Eye (tissue), 1 donor: ENCODE measurements at places on chromosomes 3 and 15.

GRCh38 chr3:10955711-10956453 is 36.7 kb upstream of the SLC6A1 start:
- DNase-seq = peak; percentile 88

DNA sequence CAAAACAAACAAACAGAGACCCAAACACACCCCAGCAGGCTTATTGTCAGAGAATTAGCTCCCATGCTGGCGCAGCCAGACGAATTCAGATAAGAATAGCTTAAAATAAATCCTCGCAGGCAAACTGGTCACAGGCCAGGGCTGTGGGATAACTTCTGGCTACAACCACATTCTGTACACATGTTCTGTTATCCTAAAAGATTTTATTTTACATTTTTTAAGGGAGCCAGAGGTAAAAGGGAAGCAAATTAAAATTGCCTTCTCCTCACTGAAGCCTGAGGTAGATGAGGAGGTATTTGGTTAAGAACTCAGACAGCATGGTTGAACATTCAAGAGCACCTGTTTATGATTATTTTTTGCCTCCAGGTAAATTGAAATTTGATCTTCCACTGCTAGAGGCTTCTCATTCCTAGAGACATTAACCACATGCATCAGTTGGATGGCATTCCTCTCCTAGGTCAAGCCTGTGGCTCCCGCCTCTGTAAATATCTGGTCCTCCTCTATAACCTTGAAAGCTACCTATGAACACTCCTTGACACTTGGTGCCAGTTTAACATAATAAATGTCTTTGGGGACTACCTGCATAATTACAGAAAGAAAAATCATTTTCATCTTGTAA is 190.3 kb downstream of the SATB1 start:
- DNase-seq = no peak

- DNase-seq = no peak
Observed at GRCh38 chr15:42549741-42550392, 1.2 kb downstream of the HAUS2 start.

DNA sequence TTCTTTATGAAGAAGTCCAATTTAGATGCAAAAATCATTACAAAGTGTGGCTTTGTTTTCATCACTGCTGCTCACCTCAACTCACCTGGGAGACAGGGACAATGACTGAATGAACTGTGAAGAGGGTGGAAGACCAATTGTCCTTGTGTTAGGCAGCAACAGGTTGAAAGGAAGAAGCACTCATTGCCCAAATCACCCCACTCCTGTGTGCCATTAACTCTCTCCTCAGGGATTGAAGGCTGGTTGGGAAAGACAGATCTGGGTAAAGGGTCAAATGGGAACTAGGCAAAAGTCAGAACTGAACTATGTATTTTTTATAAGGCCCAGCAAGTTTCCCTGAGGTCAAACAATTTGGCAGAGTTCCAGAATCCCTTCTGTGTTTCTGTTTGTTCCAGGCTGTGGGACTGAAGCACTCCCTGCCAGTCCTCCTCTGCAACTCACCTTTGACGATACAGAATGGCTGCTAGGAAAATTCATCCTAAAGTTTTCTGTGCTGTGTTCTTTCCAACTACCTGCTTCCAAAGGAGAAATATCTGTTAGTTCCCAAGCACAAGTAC is 68.6 kb upstream of the CCDC39 start:
- peak; percentile 17 for DNase-seq

DNA sequence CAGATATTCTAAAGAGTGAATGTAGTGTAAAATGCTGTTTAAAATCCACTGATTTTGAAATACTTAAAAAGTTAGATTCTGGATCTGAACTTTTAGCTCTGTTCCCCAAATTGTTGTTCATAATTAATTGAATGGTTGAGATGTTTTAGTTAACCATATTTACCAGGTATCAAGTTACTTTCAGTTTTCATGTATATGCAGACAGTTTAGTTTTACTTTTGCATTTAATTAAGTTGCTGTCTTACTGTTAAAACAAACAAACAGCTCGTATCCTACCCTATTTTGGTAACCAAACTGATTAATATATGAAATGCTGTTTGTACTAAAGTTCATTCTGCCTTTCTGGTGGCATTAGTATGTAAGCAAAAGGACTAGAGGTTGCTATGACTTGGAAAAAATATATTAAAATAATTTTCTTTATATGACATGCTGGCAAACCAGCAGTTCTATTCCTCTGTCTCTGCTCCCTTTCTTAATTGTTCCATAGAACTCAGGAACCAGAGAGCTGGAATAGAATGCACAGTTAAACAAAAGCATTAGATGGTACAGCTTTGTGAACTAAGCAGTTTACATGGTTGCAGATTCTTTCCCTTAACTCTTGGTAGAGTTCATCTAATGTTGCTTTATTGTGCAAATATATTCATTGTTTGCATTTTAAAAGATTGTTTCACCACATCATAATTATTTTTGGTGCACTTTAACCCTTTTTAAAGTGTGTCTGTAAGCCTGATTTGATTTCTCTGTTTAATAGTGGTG is 39.5 kb upstream of the SCAANT1 start:
- DNase-seq = no peak

DNA sequence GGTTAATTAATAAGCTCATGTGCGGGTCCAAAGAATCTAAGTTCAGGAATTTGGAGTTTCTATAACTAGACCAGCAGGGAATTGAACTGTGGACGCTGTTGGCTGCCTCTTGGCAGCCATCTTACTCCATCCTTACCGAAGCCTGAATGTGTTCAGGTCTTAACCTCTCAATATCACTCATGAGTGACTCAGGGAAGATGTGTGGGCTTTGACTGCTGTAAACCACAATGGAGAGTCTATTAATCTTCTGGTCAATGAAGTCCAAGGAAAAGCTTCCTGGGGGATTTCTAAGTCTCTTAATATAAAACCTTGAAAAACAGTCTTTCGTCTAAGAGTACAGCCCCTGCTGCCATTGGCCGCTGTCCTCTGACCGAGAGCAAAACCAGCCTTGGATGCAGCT is 46.7 kb upstream of the OXTR start:
- no peak for DNase-seq

- DNase-seq = no peak
Observed at GRCh38 chr3:53180305-53181023, 19.5 kb downstream of the PRKCD start.
